Bronchial epithelial cell (primary cell): ENCODE measurements at places on chromosomes 11 and 22. TPM values are rescaled to one million over a fixed set of nuclear protein-coding genes. Genes with fewer than 3 reads are reported as not detected.

Gene CAVIN3
- total RNA-seq, result 35.0 and 41.6 TPM in 2 replicates

Gene HTR3A
- total RNA-seq, result 0.26 TPM in 1 of 2 replicates, not detected in the other

Gene C11orf16
- not detected in 2 replicates for total RNA-seq

Gene DCDC1
- total RNA-seq, result not detected in 2 replicates
